ENCODE measurements at places on chromosomes 12 and 14. TPM values are rescaled to one million over a fixed set of nuclear protein-coding genes. Genes with fewer than 3 reads are reported as not detected.

HOXC10 gene
- total RNA-seq, result 2.0 TPM

KRT82 gene
- not detected for total RNA-seq

KCNJ8 gene
- 1.0 TPM for total RNA-seq

ISM2 gene
- total RNA-seq, result not detected

CYP27B1 gene
- 0.48 TPM for total RNA-seq

INSM2 gene
- not detected for total RNA-seq

KCNK13 gene
- not detected for total RNA-seq

CCDC60 gene
- total RNA-seq, result not detected

GSC gene
- total RNA-seq, result 4.4 TPM

DPPA3 gene
- not detected for total RNA-seq

LUM gene
- 703 TPM for total RNA-seq

ANO4 gene
- total RNA-seq, result 1.8 TPM

C12orf56 gene
- not detected for total RNA-seq

SLC38A4 gene
- total RNA-seq, result 1.1 TPM

GPHN gene
- 44.6 TPM for total RNA-seq

KCNH3 gene
- 1.6 TPM for total RNA-seq

PRH2 gene
- not detected for total RNA-seq

TEP1 gene
- total RNA-seq, result 12.0 TPM

KLRD1 gene
- 6.7 TPM for total RNA-seq

KRT83 gene
- total RNA-seq, result not detected

CDCA3 gene
- total RNA-seq, result 75.3 TPM

CEP170B gene
- 5.2 TPM for total RNA-seq

SAMD15 gene
- total RNA-seq, result 2.1 TPM
